Stimulated activated CD8-positive, alpha-beta memory T cell treated with anti-CD3 and anti-CD28 coated beads, Interleukin-15, amount 100 ng/mL, for 24 hours (primary cell): ENCODE measurements at places on chromosomes 5 and 9.

GRCh38 chr5:181182651-181183050 lies 22.3 kb downstream of the TRIM7 start:
- no peak for DNase-seq

DNA sequence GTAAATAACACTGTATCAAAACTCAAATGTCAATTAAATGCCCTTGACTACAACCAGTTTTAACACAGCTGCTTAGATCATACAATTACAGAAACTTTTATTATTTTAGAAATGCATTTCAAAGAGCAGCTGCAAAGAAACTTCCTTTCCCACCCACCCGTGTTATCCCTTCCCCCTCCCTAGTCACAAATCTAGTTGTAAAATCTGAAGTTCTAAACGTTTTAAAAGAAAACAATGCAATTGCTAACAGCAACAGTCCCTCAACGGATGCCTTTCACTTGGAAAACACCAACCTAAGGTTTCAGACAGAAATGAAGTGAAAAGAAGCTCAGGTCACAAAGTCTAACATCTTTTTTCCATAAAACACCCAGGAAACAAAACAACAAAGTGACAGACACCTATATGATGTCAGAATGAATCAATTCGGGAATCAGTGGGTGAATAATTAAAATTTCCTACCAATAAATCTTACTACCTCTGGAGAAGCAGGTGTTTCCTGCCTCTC lies 100.3 kb downstream of the FBXW11 start:
- DNase-seq = no peak

DNA sequence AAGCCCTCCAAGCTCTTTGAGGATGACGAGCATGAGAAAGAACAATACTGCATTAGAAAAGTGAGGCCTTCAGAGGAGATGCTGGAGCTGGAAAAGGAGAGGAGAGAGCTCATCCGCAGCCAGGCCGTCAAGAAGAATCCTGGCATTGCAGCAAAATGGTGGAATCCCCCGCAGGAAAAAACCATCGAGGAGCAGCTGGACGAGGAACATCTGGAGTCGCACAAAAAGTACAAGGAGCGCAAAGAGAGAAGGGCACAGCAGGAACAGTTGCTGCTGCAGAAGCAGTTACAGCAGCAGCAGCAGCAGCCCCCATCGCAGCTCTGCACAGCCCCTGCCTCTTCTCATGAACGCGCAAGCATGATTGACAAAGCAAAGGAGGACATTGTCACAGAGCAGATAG lies 71.2 kb downstream of the C9orf152 start:
- DNase-seq = no peak

DNA sequence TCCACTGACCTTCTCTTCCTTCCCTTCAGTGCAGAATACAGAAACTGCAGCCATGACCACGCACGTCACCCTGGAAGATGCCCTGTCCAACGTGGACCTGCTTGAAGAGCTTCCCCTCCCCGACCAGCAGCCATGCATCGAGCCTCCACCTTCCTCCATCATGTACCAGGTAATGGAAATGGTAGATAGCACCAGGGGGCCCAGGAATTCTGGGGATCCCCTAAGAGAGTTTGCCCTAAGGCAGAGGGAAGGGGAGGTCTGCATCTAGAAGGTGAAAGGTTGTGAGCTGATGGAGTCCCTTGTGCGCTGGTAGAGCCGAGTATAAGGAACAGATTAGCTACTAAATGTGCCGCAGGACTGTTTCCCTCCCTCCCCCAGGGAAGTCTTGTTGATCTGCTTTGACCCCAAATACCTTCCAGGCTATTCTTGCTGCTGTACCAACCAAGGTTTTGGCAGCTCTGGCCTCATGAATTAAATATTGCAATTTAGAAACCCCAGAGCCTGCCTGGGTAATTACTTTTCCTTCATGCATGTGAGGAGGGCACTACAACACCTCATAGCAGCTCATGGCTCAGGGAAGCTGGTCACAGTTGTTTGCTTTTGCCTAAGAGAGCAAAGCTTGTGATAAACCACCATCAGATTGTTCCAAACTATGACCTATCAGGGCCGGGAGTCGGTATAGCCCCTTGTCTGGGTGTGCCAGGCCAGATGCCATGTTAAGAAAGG lies 19.6 kb downstream of the CYFIP2 start:
- DNase-seq = no peak

- no peak for DNase-seq
Observed at GRCh38 chr9:112334432-112334841, 1.0 kb upstream of the PTBP3 start.

DNA sequence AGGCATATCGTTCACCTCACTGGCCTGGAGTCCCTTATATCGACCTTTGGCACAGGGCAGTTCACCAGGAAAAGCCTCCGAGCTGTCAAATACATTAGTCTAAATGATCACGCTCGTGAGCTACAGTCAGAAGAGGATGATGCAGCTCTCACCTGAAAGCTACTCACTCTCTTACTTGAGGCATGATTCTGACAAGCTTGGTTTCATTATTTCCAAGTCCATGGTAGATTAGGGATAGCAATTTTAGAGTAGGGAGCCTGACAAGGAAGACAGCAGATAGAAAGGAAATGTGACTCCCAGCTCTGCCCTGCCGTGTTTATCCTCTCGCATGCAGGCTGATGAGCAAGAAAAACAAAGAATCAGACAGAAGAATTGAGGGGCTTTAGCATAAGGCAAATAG lies 98.0 kb upstream of the MAP1B start:
- DNase-seq = no peak

GRCh38 chr5:71810023-71810422 lies 90.9 kb downstream of the CARTPT start:
- no peak for DNase-seq

DNA sequence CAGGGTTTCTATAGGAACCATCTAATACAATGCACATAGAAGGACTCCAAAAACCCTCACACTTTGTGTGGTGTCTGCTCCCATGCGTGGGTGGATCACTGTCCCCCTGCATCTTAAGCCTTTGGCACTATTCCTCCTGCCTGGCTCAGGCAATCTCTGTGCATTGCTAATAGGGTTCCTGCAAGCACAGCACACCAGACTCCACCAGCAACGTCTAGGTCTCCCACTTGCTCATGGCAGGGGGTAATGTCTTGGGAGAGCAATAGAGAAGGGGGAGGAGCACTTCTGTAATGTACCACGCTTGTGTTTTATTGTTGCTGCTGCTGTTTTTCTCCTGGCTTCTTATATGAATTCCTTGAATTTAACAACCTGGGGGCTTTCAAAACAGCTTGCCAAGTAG lies 182.6 kb upstream of the GLRA1 start:
- no peak for DNase-seq

DNA sequence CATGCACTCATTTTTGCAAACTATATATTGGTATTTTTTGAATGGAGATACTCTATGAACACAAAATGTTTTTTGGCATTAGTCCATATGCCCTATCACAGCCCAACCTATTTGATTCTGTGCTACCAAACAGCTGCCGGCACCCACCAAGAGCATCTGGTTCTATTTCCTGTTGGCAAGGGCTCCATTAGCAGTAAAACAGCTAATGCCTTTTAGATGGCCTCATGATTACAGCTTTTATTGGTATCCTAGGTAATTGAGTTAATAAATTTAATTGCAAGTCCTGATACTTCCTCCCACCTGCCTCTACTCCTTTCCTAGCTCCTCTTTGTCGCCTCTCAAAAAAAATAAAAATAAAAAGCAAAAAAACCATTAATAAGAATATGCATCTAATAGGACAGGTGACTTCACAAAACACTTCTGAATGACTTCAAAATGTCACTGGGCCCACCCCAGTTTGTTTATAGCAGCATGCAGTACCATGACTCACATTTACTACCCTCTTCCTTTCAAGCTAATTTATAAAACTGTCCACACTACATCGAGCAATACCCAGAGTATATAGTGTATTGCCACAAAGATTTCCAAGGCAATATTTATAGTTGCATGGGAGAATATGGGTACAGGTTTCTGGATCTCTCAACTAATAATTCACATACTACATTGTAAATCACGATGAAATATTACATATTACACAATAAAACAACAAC lies 620.4 kb downstream of the SLCO4C1 start:
- DNase-seq = no peak

GRCh38 chr5:58918021-58918729 lies 335.3 kb downstream of the RAB3C start:
- no peak for DNase-seq

- DNase-seq = no peak
Observed at GRCh38 chr5:127909066-127909465, 174.5 kb upstream of the SLC12A2 start.

GRCh38 chr9:8571643-8572042 lies 772.1 kb upstream of the DMAC1 start:
- DNase-seq = no peak
